ENCODE measurements at places on chromosomes 16 and 17. TPM values are rescaled to one million over a fixed set of nuclear protein-coding genes. Genes with fewer than 3 reads are reported as not detected.

The TNFRSF13B gene
- total RNA-seq: not detected

The NPIPA5 gene
- 1.1 TPM for total RNA-seq

The AGRP gene
- not detected for total RNA-seq

The USB1 gene
- total RNA-seq: 37.3 TPM

The NOD2 gene
- total RNA-seq: 1.2 TPM

The CIBAR2 gene
- not detected for total RNA-seq

The ATAD5 gene
- total RNA-seq: 5.3 TPM

The TXNDC17 gene
- total RNA-seq: 94.6 TPM

The THUMPD1 gene
- 59.7 TPM for total RNA-seq

The PDE6G gene
- total RNA-seq: 0.56 TPM

The KCNH6 gene
- not detected for total RNA-seq

The BLTP2 gene
- 190 TPM for total RNA-seq

The ANKRD40CL gene
- total RNA-seq: not detected

The PRR35 gene
- not detected for total RNA-seq

The ZSCAN10 gene
- total RNA-seq: not detected

The MYH8 gene
- total RNA-seq: not detected

The OTOP3 gene
- total RNA-seq: not detected

The TLCD3A gene
- 26.9 TPM for total RNA-seq

The ADAMTS18 gene
- total RNA-seq: 5.5 TPM

The PYY gene
- not detected for total RNA-seq

The RAMP2 gene
- 2.1 TPM for total RNA-seq

The TNP2 gene
- not detected for total RNA-seq
